NCI-H2107 (cell line): ENCODE measurements at places on chromosomes 11 and 22.

DNA sequence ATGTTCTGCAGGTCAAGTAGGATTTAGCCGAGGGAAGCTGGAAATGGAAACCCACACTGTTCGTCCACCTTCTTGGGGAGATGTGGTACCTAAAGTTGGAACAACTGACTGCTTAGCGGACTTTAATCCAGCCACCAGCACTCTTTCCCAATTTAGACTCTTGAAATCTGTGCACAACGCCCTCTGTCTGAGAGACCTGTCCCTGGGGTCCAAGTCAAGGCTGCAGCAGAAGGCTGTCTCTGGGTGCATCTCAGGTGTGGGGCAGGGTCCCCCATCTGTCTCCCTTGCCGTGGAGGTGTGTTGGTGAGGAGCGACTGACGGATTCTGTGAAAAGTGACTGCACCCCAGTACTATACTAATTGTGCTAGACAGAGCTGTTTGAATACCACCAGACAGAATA lies 168.2 kb upstream of the CADM1 start:
- no peak for DNase-seq

GRCh38 chr11:64185175-64185692 lies 737 bp upstream of the STIP1 start:
- DNase-seq, result no peak

DNA sequence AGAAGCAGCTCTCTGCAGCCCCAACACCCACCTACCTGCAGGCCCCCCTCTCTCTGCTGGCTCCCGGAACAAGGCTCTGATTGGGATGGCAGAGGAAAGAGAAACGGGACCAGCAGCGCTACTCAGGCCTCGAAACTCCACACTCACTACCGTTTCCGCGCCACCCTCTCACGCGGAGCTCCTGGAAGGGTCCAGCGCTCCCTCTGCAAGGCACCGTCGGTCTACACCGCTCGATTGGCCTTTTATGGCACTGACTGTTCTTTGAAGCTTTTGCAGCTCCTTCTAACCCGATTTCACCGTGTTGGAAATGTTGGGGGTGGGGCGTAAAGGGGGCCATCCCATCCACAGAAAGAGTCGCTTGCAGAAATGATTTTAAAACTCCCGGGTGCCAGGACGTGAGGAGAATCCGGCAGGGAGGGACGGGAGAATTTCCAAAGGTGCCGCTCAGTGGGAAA lies 323 bp upstream of the PANX1 start:
- DNase-seq, result no peak

GRCh38 chr11:4061700-4062099 lies 32.9 kb upstream of the RRM1 start:
- no peak for DNase-seq

DNA sequence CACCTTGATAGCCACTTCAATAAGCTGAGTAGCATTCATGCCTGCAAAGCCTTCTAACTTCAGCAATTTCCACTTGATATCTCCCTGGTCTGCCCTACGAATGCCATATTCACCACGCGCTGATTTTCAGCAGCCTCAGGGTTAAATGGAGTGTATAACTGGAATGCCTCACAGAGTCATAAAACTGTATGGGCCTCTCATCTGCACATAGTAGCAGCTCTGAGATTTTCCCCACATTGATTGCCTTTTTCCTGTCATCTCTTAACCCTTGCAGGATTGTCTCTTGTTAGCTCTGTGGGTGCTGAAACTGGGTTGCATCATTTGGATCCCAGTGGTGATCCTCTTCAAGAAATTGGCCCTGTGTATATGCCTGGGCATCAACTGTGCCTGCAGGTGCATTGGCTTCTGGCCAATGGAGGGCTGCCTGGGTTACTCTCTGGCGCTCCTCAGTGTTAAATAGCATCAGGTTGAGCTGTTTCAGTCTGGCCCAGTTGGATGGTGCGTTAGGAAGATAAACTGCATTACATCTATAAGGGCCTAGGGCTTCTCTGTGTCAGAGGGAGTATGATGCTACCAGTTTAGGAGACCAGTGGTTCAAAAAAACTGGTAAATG lies 17.4 kb upstream of the GLYATL1 start:
- no peak for DNase-seq

DNA sequence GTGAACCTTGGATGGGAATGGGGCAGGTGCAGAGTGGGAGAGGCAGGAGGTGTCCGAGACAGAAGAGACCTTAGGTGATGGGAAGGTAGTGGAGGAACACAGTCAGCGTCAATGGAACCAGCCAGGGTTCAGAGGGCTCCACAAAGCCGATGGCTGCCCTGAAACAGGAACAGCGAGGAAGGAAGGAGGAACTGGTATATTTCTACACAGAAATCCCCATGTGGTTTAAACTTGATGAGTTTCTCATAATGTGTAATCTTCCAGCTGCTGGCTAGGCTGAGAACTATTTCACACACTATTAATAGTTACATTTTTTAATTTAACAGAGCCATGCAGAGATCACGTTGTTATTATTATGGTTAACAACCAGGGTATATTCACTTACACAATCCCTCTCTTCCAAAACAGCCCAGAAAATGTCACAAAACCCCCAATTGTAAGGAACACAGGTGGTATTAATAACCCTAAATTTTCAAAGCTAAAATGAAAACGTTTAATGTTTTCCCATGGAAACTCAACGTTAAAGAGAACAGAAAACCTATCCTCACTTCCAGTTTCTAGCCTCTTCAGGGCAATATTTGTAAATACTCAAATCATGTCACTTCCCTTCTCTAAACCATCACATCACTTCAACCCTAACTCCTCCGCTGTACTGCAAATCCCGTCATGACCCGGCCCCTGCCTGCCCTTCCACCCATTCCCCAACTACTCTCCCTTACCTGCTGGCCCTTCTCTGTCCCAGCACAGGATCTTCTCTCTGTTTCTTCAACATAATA lies 74.5 kb upstream of the ARFGAP3 start:
- DNase-seq, result no peak

DNA sequence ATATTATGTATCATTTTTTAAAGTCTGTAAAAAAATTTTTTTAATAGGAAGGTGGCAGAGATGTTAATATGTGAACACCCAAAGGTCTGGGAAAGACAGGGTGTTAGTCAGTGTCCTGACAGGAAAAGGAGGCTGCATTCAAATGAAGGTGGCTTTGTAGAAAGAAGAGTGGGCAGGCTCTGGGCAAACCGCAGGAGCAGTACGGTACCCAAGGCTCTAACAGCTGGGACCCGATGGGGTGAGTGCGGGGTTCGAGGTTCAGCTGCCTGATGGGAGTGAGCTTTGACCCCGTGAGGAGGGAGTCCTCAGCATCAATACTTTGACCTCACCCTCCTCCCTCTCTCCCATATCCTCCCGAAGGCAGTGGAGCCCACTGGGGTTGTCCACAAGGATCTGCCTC lies 142.5 kb downstream of the C11orf91 start:
- no peak for DNase-seq

GRCh38 chr11:123448823-123449222 lies 18.8 kb downstream of the GRAMD1B start:
- DNase-seq, result no peak

DNA sequence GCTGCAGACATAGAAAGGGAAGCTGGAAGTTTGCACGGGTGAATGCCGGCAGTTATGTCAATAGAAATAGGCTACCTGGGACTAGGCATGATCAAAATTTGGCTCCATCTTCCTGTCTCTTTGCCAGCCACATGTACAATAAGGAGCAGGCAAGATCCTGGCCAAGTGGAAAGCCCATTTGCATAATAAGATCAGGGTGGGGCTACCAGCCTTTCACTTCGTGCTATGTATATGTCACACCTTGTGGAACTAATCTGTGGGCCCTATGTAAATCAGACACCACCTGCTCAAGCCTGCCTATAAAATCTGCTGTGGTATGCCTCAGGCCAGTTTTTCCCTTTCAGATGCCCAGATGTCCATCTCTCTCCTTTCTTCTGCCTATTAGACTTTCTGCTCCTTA lies 79.3 kb upstream of the DRD2 start:
- DNase-seq, result no peak

DNA sequence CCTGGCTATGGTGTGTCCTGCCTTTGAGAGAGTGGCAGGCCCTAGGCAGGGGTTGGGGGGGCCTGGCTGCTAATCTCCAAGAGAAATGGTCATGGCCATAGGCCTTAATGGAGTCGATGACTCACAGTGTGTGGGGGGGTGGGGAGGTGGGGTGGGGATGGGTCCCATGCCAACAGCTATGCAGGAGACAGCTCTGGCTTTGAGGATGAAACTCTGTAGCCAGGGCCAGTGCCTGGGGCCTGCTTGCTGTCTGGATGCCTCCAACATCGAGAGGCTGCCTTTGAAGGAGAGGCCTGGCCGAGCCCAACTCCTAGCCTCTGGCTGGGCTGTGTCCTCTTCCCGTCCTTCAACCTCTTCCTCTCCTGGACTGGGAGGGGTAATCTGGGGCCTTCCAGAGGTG lies 23.9 kb upstream of the TSPAN18 start:
- no peak for DNase-seq

- DNase-seq, result no peak
These were observed 69.0 kb upstream of the LDLRAD3 start for GRCh38 chr11:35874751-35875450.

DNA sequence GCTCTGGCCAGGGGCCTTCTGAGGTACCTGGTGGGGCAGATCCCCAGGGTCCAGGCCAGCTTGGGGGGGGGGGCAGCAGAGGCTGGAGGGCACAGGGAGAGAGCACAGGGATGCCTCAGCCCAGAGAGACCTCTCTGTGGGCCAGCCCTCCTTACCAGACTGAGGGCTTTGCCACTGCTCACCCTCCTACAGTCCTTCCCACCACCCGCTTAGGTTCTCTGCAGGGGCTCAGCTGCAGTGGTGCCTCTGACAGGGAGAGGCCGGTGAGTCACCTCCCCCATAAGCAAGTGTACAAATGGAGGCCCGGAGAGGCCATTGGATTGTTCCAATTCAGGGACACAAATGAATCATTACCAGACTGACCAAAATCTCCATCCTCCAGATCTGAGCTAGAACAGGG lies 68.1 kb upstream of the LMO1 start:
- no peak for DNase-seq
